ENCODE measurements at places on chromosomes 12 and 14.
A peak's percentile ranks its signal among the peaks of the same experiment; 100 is the strongest.

DNA sequence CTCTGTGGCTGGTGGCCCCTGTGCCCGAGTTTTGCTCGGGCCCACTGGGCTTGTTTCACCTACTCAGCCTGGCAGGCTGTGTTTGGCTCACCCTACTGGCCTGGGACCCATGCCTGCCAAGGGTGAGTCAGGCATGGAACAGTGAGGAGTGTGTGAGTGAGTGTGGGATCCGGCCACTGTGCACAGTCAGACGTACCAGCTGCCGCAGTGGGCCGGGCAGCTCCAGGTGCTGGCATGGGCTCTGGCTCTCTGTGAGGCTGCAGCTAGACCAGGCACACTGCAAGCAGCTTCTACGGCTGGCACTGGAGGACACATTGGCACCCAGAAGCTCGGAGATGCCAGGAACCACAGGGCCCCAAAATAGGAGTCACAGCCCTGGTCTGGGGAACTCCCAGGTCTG lies 40.6 kb downstream of the HSD17B6 start:
- DNase-seq: peak; percentile 13

DNA sequence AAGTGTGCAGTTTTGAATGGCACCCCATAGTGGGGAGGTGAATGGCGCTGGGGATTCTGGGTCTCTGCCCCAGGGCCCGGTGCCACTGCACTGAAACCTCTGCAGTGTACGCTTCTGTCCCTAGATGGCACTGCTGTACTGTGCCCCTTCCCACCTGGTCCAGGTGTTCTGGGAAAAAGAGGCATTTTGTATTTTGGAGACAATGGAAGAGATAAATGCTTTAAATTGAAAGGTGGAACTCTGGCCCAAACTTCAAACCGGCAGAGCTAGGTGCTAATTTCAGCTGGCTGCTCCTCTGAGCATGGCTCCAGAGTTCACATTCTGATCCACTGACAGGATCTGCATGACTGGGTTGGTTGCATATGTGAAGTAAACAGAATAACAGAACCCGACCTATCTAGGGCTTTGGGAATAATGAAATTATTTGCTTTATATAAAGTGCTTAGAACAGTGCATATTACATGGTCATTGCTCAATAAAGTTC lies 52.2 kb downstream of the KRT80 start:
- DNase-seq: no peak

GRCh38 chr12:6533653-6533922 lies 729 bp upstream of the GAPDH start:
- no peak for DNase-seq

GRCh38 chr14:61609191-61609843 lies 86.0 kb upstream of the HIF1A start:
- DNase-seq: peak; percentile 36

DNA sequence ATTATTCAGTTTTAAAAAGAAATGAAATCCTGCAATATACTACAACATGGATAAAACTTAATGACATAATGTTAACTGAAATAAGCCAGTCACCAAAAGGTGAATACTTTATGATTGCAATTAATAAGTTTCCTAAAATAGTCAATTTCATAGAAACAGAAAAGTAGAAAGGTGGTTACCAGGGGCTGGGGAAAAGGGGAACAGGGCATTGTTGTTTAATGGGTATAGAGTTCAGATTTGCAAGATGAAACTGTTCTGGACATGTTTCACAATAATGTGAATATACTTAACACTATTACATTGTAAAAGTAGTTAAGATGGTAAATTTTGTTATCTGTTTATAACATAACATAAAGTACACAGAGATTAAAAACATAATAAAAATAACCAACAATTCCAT lies 550.9 kb downstream of the CCER1 start:
- DNase-seq: no peak

DNA sequence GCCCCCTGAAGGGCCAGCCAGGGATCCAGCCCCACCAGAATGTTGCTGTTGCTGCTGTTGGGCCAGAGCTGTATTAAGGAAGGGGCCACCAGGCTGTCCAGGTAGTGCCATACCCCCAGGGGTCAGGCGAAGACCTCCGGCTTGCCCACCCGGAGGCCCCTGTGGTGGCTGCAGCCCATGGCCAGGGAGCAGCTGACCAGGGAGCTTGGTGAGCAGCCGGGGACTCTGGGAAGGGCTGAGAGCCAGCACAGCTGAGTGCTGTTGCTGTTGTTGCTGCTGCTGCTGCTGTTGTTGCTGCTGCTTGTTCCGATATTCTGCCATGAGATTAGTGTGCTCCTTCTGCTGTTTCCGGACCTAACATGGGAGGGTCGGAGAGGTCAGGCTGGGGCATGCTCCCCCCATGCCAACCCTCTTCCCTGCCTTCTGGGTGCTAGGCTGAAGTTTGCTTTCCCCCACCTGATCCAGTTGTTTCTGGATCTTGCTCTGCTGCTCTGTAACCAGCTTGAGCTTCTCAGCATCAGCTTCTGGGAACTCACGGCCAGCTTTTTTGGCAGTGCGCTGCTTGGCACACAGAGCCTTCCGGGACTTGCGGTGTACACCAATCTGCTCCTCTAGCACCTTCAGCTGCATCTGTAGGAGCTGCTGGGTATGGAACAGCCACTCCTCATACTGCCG lies 15.2 kb upstream of the PRKAG1 start:
- no peak for DNase-seq

DNA sequence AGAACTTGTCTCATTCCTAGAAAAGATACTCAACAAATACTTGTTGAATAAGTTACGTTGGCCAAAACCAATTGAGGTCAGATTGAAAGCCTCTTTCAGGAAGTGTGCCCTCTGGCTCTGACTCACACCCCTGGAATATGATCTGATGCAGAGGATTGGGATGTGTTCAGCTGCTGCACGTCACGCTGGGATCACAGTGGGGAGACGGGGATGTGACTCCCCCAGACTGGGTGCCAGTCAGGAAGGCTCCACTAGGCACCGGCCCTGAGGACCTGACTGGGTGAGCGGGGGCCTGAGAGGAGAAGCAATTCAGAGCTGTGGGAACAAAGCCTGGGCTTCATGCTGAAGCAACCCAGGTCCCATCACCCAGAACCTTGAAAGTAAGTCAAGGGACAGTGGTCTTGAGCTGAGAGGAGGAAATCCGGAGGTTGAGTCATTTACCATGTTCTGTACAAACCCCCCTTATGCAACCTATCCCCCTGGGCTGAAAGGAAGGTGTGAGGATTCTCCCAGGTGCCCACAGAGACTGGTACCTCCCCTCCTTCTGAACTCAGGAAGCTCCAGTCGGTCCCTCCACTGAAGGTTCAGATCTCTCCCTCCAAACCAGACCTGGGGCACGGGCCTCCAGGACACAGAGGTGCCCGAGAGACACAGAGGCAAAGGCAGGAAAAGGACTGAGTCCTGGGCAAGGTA lies 3.9 kb downstream of the CEBPE start:
- no peak for DNase-seq

DNA sequence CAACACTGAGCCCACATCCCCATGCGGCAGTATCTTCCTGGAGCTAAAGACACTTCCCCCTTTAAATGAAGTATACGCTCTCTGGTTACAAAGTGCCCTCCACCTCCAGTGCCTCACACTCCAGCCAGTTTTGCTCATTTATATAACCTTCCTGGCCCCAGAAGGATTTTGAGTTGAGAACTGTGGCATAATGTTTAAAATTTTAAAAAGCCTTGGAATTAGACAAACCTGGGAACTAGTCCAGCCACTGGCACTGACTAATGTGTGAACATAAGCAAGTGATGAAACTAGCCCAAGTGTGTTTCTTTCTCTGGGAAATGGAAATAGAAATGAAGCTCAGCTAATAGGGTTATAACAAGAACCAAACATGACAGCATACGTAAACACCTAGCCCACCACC lies 723.7 kb upstream of the USP15 start:
- peak; percentile 3 for DNase-seq

DNA sequence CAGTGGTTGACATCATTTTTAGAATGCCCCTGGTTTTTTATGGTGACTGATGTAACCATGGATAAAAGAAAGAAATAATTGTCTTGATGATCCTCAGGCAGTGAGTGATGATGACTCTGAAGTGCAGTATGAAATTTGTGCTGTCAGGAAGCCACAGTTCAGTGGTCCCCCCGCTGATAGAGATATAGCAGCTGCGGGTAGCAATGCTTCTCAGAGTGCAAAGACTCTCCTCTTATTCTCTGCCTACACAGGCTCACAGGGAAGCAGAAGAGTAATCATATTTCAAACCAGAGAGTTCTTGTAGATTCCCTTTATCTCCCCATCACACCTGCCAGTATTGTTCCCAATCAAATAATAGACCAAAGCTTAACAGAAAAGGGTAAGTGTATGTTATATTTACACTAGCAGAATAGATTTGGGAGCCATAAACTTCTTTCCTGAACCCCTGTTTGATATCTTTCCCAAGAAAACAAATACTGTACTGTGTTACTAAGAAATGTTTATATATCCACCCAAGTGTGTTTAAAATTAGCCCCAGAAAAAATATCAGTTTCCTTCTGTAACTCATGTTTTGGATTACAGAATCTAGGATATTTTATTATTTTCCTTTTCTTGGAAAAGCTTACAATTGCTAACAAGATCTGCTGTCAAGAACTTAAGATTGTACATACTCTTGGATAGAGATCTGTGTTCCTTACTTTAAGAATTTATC lies 1817.4 kb upstream of the FLRT2 start:
- DNase-seq: peak; percentile 32

GRCh38 chr12:91419809-91420208 lies 237.2 kb upstream of the DCN start:
- DNase-seq: no peak

DNA sequence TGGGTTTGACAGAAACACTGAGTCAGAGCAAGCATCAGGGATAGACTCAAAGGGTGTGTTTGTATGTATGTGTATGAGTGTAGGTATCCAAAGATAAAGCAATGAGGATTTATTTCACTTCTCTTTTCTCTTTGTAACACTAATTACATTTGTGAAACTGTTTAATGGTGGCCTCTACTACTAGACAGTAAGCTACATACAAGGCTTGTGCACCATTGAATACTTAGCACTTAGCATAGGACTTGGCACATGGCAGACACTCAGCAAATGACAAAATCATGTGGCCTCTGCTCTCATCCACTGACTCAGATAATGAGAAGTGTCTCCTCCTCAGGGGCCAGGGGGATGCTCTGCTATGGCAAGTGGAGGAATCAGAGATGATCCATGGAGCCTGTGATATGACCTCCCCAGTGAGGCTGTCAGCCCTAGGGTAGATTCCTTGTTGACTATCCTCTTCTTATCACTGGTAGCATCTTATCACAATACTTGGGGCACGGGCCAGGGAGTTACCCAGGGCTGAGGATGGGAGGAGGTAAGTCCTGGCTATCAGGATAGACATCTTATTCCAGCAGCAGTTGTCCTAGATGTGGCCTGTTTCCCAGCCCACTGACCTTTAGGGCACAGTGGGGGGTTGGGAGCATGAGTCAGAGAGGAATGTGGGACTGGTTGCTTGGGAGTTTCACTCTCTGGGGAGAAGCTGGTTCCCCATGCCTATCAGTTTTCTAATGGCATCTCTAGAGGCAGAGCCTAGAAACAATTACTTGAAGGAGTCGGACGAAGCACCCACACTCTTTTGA lies 71.2 kb upstream of the HOXC13 start:
- DNase-seq: no peak

- DNase-seq: no peak
Measured at GRCh38 chr14:102238131-102238530, 66.8 kb downstream of the MOK start.

- DNase-seq: peak; percentile 31
Measured at GRCh38 chr12:4825011-4825858, 84.5 kb upstream of the KCNA1 start.

- no peak for DNase-seq
Measured at GRCh38 chr12:93311827-93312226, 65.9 kb upstream of the NUDT4 start.

DNA sequence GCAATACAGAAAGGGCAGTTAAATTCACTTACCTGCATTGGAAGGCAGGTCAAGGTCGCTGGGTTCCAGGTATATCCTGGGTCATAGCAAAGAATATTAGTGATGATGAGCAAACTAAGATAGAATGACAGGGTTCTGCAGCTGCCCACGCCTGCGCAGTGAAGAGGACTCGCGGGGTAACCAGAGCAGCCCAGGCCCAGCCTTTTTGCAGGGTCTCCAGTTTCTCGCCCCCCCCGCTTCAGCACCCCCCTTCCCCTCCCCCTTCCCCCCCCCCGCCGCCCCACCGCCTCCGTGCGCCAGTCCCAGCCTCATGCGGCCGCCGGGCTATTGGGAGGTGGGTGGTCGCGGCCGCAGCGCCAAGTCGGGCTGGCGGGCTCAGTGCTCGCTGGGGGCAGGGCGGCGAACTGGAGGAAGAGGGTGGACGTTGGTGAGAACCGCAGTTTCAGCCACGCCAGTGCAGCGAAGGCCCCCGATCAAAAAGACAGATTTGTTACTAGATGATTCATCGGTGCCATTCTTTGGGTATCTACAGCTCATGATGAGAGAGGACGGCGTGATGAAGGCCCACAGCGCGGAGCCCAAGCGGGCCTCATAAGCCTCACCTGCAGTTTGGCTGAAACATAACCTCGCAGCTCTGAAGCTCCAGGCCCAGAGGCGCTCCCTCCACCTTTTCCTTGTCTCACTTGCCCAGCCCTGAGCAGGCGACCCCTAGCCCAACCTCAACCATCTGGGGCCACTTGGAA lies 20.2 kb downstream of the SLC2A3 start:
- no peak for DNase-seq

DNA sequence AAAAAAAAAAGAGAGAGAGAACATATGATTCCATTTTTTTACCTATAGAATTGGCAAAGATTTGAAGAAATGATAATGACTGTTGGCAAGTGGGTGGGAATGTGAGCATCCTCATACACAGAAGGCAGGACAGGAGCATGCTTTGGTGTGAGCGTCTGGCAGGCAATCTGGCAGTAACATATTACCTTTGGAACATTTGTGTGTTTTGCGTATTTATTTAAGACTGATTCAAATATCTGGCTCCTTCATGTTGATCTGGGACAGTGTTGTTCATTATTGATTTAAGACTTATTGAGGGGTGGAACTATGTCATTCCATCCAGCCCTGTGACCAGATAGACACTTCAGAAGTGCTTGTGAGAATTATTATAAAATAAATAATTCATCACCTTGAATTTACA lies 53.1 kb downstream of the PPP1R36 start:
- DNase-seq: no peak

GRCh38 chr12:128459067-128459466 lies 192.1 kb downstream of the TMEM132C start:
- DNase-seq: no peak
